ENCODE measurements at places on chromosomes 3 and 15.

- no peak for DNase-seq
Observed at GRCh38 chr3:169112153-169112892, 551.2 kb downstream of the MECOM start.

DNA sequence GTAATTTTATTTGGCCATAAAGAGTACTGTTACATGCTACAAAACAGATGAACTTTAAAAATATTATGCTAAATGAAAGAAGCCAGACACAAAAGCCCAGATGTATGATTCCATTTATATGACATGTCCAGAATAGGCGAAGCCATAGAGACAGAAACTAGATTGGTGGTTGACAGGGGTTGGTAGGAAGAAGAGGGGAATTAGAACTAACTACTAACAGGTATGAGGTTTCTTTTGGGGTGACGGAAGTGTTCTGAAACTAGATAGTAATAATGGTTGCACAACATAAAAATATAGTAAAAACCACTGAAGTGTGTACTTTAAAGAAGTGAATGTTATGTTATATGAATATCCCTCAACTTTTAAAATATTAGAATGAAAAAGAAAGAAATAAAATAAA lies 66.1 kb downstream of the GBE1 start:
- DNase-seq, result no peak

DNA sequence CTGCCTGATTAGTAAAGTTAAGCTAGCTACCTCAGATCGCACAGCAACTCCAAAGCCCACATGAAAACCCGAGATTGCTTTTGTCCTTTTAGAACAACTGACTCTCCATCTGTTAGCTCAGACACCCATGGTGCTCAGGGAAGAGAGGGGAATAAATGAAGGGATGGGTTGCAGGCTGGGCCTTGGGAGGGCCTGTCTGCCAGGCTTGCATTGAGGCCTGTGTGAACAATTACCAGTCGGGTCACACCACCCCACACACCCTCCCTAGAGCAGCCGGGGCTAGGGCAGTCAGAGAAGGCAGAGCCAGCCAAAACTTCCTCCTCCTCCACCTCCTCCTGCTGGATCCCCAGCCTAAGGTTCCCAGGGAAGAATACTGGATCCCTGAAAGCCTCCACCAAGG lies 8.8 kb upstream of the PRKAR2A start:
- DNase-seq, result no peak

DNA sequence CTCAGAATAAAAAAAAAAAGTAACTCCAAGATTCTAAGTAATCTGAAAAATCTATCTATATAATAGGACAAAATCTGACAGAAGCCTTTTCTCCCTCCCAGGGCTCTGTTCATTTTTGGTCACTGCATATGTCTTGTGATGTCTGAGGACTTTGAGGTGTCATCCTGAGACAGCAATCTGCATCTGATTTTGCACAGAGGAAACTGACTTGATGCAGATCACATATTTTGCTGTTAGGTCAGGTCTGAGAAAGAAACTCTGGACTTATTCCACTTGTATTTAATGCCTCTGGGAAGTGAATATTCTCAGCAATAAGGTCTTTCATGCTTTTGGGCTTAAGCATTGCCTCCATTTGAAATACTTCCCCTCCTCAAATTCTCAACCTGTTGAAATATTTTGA lies 295.2 kb upstream of the THBS1 start:
- no peak for DNase-seq

DNA sequence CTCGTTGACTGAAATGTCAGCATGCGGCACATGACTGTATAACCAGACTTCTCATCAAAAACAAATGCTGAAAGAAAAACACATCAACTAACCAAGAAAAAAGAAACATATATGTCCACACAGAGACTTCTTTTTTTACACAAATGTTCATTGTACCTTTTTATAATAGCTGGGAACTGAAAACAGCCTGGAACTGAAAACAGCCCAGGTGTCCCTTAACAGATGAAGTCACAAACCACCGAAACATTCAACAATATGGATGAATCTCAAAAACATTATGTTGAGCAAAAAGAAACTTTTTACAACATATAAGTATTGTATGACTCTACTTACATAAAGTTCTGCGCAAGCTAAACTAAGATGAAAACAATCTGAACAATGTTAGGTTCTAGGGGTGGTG lies 20.6 kb downstream of the UBE3A start:
- DNase-seq, result no peak

GRCh38 chr3:120756061-120756460 lies 13.5 kb downstream of the GTF2E1 start:
- DNase-seq, result no peak

DNA sequence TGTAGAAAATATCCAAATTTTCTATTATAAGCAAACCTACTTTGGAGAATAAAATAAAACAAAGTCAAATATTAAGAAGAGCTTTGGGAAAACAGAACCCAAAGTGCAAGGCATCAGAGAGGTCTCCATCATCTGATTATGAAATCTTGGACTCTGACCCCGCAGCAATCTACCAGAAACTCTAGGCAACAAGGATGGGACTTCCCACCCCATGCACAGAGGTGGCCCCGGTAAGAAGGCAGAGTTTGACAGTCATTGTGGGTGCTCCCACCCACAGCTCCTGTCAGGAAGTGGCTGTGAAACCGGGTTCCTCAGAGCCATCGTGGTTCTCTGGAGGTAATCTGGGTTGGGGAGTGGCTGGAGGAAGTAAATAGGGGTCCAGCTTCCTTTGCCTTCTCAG lies 37.0 kb upstream of the TJP1 start:
- DNase-seq, result no peak

DNA sequence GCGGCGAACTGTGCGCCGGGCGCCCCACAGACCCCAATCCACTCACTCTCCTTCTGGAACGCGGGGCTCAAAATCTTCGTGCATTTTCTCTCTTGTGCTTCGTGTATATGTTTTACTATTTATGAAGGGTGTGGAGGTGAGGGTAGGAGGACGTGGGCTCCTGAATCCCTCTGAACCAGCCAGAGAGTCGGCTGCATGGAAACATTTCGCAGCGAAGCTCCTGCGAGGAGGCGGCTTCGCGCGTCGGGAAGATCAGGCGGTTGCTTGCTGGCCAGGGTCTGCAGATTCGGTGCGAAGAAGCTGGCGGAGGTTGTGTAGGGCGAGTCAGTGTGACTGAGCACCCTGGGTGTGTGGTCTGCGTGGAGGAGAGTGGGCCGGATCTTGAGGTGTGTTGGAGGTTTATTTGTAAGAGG lies 1.1 kb downstream of the CNTN4 start:
- DNase-seq, result no peak

DNA sequence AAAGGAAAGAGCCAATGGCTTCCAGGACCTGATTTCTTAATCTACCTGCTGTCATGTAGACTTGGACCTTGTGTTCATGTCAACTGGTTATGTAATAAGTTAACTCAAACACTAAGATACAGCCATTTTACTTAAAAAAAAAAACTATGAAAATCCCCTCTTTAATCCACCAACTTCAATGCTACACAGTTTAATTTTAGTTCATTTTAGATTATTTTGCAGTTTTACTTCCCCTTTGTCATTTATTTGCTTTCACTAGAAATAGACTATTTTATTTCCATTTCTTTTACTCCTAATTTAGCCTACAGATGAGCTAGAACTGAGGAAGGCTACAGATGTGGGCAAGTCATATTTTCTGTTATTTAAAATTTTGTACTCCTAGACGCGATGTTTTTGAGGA lies 10.7 kb upstream of the DNAJC13 start:
- DNase-seq, result no peak

- DNase-seq, result no peak
Observed at GRCh38 chr3:99640214-99640851, 1.9 kb downstream of the COL8A1 start.

GRCh38 chr3:189685291-189685690 lies 54.1 kb downstream of the TP63 start:
- DNase-seq, result no peak

- no peak for DNase-seq
Observed at GRCh38 chr3:156409694-156410093, 145.2 kb downstream of the SSR3 start.

GRCh38 chr3:185823078-185824044 lies 1.5 kb downstream of the IGF2BP2 start:
- no peak for DNase-seq
